ENCODE measurements at places on chromosomes 13 and 19.
A peak's percentile ranks its signal among the peaks of the same experiment; 100 is the strongest.

- DNase-seq, result no peak
Measured at GRCh38 chr19:17881701-17882100, 10.0 kb downstream of the SLC5A5 start.

DNA sequence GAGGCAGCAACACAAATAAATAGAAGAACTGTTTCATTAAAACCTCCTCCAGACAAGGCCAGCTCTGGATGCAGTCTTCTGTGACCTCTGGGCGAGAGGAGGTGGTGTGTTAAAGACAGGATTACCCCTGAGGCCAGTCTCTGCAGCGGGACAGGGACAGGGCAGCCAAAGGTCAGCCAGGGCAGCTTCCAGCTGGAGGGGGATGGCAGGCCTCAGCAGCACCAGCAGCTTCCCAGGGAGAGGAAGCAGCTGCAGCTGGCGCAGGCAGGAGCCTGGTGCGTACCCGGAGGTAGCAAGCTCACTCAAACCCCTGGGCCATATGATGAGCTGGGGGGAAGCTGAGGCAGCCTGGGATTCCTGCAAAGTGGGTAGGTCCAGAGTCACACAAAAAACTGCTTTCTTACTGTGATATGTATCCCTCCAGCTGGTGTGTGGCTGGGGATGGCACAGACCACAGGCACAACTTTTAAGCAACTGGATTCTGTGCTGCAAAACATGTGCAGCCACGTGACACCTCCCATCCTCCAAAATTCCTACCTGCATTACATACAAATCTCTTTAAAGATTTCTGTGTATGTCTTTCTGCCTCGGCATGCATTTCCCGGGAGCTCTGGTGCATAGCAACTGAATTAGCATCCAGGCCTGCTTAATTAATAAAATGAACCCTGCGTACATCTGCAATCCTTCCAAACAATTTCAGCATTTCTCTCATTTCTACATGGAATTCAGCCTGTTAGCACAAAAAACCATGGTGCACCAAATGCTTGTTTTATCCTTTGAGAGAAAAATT lies 238.3 kb upstream of the MAB21L1 start:
- peak; percentile 54 for DNase-seq

- peak; percentile 53 for DNase-seq
Measured at GRCh38 chr19:944663-945241, 18.9 kb downstream of the ARID3A start.

DNA sequence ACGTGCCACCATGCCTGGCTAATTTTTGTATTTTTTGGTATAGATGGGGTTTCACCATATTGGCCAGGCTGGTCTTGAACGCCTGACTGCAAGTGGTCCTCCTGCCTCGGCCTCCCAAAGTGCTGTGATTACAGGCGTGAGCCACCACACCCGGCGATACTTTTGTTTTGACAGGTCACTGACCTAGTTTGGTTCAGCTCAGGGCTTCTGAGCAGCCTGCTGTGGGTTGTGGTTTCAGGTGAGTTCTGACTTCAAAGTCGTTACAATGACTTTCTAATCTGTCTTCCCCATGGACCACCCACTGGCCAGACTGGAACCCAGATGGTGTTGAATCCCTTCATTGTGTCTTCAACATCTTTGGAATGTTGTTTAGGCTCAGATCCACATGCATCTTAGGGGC lies 73.8 kb downstream of the TRPM4 start:
- DNase-seq, result no peak

- DNase-seq, result peak; percentile 85
Measured at GRCh38 chr19:10748927-10749434, 31.1 kb downstream of the DNM2 start.

DNA sequence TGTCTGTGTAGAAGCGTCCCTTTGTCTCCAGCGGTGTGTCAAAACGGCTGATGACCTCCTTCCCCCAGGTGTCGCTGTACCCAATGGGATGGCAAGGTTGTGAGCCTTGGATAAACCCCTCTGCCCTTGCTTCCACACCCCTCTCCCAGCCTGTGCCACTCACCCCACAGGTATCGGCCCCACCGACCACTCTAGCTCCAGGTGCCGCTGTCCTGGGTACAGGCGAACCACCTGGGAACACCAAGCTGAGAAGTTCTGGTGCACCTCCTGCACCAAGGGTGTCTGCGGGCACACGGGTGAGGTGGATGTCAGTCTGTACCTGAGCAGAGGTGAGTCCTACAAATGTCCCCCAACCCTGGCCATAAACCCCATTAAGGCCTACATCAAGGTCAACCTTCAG lies 16.6 kb downstream of the MAN2B1 start:
- DNase-seq, result no peak

- DNase-seq, result no peak
Measured at GRCh38 chr19:29329460-29330134, 116.6 kb upstream of the UQCRFS1 start.

GRCh38 chr19:42397263-42398166 lies 7.4 kb upstream of the CNFN start:
- DNase-seq, result no peak

- no peak for DNase-seq
Measured at GRCh38 chr13:99749271-99750019, 222.1 kb downstream of the ZIC5 start.

GRCh38 chr13:77503398-77503797 lies 32.1 kb upstream of the SCEL start:
- no peak for DNase-seq

- DNase-seq, result peak; percentile 65
Measured at GRCh38 chr19:54573330-54573872, at the start of gene LILRA2. LILRA2 (plus strand) TSS chr19:54573790; CDS start chr19:54573879, 89 bp downstream.

- DNase-seq, result no peak
Measured at GRCh38 chr19:43694553-43694952, 21.3 kb upstream of the IRGC start.

DNA sequence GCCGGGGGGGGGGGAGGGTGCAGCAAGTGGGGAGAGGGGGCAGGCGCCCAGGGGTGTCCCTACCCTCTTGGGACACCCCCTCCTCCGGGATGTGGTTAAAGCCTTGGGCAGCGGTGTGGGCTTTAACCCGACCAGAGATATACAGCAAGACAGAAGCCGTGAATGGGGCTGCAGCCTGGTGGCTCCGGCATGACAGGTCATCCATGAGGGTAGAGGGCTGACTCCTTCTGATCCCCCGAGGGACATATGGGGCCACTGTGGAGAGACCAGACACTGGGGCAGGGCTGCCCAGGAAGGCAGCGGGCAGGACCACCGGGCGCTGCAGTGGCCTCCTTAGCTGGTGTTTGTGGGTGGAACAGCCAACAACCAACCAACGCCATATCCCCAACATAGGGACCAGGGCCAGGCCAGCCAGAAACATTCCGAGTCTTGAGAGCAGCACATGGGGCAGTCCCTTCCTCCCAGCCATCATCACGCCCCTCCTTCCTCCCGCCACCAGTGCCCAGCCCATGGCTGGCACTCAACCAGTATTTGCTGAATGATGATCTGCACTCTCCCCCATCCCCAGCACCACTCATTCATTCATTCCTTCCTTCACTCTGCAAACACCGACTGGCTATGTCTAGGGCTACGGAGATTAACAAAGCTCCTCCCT lies 18.2 kb downstream of the ELAVL1 start:
- no peak for DNase-seq

- no peak for DNase-seq
Measured at GRCh38 chr13:23579896-23580683, 9.9 kb downstream of the TNFRSF19 start.

DNA sequence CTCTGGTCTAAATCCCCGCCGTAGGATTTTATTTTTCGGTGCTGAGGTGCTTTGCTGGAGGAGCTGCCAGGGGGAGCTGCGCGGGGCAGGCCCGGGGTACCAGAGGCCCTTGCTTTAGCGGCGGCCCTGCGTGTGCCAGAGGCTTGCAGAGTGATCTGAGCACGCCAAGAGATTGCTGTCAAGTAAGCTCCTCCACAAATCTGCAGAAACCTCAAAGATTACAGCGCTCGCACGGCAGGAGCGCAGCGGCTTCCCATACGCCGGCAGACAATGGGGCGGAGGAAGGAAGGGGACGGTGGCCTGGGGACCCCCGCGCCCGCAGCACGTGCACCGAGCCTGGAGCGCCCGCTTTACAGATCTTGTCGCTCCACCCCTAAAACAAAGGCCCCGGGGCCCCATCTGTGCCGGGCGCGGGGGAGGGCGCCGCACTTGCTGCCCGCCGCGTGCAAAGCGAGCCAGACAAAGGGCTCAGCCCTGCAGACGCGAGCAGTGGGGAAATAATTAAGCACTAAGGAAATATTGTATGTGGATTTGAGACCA lies 9.1 kb upstream of the C19orf12 start:
- peak; percentile 83 for DNase-seq

DNA sequence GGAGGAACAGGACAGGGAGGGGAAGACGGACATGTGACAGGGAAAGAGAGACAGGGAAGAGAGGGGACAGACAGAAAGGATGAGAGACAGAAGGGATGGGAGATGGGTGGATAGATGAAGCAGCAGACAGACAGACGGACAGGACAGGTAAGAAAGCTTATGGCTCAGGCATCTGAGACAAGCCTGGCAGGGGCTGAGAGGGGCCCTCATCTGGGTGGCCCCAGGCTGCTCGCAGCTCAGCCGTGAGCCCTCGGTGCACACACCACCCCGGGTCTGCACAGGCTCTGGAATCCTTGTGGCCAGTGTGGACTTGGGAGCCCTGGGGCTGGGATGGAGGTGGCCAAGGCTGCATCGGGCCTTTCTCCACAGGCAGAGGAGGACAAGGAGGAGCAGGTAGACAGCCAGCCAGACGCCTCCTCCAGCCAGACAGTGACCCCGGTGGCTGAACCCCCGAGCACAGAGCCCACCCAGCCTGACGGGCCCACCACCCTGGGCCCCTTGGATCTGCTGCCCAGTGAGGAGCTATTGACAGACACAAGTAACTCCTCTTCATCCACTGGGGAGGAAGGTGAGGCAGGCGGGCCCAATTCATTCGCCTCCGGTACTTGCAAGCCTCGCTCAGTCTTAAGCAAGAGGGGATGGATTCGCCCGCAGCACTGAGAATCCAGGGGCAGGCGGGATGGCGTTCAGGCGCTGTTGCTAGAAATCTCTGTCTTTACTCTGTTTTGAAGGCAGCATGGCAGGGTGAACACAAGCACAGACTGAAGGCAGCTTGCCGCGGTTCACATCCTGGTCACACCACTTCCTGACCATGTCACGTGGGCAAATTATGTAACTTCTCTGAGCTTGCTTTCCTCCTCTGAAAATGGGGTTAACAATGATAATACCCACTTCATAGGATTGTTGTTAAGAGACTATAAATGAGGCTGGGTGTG lies 14.0 kb downstream of the GRAMD1A start:
- peak; percentile 45 for DNase-seq

DNA sequence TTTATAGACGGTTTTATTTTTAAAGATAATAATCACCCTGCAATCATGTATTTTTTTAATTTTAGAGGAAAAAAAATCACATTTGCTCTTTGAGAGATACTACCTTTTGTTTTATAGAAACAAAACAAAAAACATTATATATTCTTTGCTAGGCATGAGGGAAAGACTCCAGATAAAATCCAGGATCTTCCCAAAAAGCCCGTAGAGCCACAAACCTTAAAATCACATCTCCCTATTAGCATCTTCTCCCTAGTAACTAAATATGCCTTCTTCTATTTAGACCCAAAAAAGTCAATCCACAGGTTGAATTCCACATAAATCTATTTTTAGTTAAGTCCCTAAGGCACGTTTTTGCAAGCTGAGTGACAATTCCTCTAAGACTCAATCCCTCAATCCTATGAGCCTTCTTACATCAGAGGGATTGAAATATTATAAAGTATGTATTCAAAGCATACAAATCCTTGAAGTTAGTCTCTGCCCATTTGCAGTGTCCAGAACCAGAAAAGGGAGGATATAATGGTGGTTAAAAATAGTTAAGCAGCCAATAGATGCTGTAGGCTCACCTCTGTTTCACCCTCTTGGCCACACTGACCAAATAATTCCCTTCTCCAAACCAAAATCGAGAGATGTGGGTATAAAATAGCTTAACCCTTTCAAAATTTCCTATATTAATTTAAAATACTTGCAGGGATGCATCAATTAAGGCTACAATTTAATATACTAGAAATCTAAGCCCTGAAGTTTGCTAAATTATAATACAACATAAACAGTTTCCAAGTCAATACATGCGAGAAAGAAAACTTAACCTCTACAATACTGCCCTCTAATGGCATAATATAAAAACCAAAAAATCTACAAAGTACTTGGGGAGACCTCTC lies 64.0 kb downstream of the SERP2 start:
- no peak for DNase-seq

- no peak for DNase-seq
Measured at GRCh38 chr13:98731925-98732324, 20.5 kb downstream of the SLC15A1 start.

DNA sequence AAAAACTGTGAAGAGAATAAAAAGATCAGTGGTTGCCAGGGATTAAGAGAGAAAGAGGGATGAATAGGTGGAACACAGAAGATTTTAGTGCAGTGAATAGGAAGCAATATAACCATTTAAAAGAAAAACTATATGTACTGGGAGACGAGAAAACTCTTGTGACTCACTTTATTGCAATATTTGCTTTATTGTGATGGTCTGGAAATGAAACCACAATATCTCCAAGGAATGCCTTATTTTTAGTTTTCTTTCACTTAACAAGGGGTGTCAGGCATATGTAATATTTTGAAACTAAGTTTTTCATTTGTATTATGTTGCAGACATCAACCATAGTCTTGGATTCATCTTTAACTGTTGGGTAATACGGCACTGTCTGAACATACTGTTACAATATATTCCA lies 1308.2 kb downstream of the PCDH9 start:
- DNase-seq, result no peak

DNA sequence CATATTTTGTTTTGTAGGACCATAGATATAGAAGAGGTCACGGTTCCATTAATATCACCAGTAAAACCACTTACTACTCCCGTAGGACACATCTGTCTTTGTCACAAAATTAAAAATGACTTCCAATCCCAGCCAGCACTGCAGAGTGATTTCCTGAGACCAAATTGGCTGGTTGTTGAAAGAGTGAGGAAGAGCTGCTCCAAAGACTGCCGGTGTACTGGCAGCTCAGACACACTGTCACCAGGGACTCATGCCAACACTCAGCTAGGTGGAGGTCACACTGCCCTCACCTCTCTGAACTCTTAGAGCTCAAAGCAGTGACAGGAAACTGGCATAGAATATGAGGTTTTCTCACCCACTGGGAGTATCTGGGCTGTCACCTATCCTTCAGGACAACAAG lies 52.1 kb downstream of the FLT1 start:
- DNase-seq, result no peak

DNA sequence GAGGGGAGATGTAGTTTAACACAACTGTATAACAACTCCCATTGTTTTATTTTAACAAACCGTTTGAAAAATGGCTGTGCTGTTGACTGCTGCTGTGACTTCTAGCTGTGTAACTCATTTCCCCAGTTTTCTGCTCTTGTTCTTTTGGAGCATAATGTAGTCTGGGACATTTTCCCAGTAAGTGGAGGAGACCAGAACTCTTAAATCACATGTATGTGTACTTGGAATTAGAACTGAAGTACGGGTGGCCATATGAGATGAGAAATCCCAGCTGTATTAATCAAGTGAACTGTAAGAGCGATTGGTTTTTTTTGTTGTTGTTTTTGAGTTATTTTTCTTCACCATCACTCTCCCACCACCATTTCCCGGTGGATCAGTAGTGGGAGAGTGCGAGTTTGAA lies 49.4 kb upstream of the RNF113B start:
- no peak for DNase-seq

- no peak for DNase-seq
Measured at GRCh38 chr13:23637829-23638228, 67.6 kb downstream of the TNFRSF19 start.
